ENCODE measurements at places on chromosomes 2 and 18.
A peak's percentile ranks its signal among the peaks of the same experiment; 100 is the strongest.

DNA sequence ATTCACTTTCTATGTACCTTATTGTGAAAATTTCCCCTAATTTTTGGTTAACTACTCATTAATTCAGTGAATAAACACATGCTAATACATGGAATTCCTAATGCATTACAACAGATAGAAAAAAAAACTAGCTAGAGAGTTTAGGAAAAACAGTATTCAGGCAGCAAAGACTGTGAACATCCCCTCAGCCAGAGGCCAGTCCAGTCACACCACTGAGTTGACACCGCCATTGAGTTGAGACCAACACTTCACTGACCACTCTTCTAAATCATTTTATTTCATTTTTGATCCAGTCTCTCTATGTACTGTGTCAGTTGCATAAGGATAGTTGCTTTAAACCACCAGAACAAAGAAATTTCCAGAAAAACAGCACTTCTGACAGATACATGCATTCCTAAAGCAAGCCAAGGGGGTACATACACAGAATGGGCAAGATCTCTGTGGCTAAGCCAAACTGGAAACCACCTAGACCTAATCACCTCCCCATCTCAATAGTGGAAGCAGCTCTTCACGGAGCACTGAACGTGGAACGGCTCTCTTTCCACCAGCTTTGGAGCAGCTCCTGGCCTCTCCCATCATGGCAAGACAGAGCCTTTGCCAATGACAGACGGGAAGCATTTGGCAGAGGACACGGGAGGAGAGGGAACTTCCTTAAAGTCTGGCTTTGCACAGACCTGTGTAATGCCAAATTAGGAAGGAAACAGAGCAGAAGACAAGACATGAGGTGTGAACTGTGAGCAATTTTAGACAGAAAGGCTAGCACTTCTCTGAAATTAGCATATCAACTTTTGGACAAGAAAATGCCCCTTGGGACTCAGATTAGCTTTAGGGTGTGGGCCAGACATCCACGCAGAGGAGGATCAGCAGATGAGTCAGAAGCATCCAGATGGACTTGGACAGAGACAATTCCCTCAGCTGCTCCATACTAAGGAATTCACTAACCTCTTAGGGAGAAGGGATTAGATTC is 36.4 kb downstream of the CACNB4 start:
- peak; percentile 20 for DNase-seq

DNA sequence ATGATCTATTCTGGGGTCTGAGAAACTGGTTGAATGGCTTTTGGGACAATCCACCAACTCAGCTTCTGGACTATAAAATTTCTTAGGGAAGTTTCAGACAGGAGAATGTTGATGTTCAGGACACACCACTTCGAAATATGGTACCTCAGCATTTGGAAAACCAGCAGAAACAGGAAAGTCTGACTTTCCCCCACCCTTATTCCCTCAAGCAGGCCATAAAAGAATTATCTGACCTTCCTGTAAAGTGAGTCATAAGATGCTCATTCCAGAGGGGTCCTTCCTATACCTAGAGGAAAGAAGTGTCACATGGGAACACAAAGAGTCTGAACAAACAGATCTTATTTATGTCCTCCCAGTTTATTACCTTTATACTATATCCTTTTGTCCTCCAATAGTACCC is 415.0 kb downstream of the CPS1 start:
- DNase-seq: no peak

GRCh38 chr2:165406173-165406572 is 63.3 kb upstream of the CSRNP3 start:
- no peak for DNase-seq

DNA sequence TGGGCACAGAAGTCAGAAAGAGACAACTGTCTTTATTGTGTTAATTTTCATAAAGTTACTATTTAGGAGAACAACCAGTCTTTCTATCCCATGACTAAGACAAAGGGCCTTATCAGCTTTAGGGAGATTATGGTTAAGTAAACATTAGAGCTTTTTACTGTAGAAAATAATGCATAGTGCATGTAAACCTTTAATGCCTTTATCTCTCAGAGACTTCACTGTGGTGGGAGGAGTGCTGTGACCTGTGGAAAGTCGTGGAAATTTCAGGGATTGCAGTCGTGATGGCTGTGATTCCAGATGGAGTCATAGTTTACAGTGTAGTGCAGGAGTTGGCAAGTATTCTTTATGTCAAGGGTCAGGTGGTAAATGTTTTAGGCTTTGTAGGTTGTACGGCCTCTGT is 15.8 kb downstream of the ZNF236 start:
- DNase-seq: no peak

DNA sequence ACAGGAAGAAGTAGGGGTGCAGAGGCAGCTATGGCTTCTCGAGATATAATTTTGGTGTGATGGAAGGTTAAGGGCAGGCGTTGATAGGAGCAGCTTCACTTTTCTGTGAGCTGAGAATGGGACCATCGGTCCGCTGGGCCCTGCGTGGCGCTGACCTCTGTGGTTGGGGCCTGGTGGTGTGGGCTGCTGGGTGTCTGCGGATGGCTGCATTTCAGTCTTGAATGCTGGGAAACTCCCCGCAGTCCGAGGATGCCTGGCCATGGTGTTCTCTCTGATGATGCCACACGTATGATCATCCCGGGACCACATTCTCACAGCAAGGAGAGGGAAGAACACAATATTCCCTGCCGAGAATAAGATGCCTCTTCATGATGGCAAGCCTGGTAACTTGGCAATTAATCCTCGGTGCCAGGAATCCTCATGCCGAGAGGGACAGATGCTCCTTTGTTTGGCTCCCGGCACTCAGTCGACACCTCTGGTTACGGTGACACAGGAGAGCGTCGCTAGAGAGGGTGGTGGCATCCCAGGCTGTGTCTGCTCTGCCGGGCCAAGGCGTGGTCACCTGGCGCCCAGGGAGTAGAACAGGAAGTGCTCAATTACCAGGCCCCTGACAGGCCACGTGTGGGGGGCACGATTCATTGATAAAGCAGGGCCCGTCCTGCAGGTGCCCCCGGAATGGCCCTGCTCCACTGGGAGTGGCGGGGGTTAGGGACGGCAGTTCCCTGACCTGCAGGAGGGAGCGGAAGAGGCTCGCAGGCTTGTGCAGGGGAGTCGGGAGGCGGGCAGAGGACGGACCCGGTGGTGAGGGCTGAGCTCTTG is 119.4 kb upstream of the CTDP1 start:
- DNase-seq: no peak
